ENCODE measurements at places on chromosomes 4 and X.

- DNase-seq = no peak
Measured at GRCh38 chrX:9644335-9644734, 121.3 kb downstream of the GPR143 start.

- DNase-seq = no peak
Measured at GRCh38 chr4:69044247-69044646, 52.0 kb upstream of the UGT2B7 start.

DNA sequence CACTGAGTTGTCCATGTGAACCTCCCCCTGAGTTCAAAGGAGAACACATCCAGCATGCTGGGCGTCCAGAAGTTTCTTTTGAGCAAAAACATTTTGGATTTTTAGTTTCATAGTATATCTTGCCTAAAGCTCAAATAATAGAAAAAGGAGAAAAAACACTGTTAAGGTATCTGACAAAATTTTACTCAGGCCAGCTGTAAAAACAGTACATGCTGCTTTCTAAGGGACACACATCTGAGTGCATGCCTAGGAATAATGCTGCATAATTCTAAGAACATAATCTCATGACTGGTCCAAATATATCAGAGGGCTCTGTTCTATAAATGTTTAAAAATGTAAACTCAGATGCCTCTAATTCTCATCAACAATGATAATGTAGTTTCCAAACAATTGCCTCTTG, 561.3 kb upstream of the INTU start:
- DNase-seq = no peak

- DNase-seq = no peak
Measured at GRCh38 chr4:8641256-8641655, 48.7 kb downstream of the CPZ start.

DNA sequence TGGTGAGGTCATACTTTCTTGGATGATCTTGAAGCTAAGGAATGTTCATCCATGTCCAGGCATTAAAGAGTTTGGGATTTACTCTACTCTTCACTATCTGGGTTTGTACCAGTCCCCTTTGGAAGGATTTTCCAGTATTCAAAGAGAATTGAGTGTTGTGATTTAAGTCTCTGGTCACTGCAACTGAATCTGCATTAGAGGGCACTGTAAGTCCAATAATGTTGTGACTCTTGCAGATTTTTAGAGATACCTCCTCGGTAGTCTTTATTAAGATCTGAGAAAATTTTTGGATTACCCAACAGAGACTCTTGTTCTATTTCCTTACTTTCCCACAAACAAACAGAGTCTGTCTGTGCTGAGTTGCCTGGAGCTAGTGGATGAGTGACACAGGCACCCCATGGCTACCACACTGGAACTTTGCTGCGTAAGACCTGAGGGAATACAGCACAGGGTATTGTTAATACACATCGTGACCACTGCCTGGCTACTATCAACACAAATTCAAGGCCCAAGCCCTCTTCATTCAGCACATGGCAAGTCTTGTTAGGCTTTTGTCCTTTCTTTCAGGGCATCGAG, 357.1 kb upstream of the KLHL4 start:
- no peak for DNase-seq

GRCh38 chr4:8400632-8401325, 39.7 kb downstream of the ACOX3 start:
- DNase-seq = no peak

DNA sequence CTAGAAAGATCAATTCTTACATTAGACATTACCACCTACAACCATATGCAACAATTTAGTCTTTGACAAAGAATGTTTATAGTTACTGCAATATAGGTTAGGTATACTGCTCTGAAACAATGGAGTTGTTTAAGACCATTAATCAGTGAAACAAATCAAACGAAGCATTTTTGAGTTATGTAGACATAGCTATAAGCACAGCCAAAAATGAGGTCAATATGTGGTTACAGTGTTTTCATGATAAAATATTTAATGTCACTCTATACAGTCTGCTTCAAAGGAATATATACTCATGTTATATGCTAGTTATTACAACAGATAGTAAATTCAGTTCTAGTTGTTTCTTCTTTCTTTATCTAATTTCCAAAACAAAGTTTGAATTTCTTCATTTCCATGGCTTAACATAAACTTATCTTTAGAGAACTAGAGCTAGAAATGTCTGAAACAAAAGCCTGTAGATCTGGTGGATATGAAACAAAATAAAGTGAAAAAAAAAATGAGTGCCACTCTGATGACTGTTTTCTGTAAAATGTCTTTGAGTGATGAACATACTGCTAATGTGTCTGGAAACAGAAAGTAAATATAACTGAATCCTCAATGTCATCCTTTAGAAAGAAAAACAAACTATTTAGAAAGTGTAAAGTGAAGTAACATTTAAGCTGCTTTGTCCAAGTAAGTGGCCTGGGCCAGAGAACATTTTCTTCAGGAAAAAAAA, 809.0 kb downstream of the FAT4 start:
- DNase-seq = no peak

GRCh38 chr4:14269824-14270223, 642.3 kb upstream of the BOD1L1 start:
- no peak for DNase-seq

DNA sequence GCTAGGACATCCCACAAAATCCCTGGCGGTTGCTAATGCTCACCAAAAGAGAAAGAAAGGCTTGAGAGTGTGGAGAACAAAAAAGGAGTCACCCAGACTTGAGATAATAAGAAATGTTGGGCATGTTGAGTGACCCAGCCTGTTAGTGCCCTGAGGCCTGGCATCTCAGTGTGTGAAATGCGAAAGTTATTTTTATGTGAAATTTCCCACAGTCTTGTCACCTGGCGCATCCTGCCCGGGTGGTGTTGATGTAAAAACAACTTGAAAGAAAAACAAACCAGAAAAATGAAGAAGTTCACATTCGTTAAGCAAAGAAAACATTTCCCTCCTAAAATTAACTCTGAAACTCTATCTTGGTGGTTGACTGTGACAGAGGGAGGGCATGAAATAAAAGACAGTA, 495.2 kb downstream of the MID1IP1 start:
- no peak for DNase-seq

DNA sequence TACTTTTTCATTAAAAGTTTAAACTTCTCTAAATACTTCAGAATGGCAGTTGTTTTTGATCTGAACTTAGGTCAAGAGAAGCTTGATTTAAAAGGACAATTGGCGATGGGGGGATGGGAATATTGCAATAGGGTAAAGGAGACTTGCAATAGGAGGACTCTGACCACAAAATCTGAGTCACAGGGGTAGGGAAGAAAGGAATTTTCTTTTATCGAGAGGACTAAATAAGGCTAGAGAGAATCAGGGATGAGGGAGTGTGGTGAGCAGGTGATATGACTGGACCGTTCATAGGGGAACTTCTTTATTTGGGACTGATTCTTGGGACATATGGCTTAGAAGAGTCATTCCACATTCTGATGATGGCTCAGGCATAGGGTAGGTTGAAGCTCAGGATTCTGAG, 1260.2 kb downstream of the ADGRL3 start:
- DNase-seq = no peak

GRCh38 chrX:97672138-97672537, 788.4 kb downstream of the RPA4 start:
- no peak for DNase-seq

DNA sequence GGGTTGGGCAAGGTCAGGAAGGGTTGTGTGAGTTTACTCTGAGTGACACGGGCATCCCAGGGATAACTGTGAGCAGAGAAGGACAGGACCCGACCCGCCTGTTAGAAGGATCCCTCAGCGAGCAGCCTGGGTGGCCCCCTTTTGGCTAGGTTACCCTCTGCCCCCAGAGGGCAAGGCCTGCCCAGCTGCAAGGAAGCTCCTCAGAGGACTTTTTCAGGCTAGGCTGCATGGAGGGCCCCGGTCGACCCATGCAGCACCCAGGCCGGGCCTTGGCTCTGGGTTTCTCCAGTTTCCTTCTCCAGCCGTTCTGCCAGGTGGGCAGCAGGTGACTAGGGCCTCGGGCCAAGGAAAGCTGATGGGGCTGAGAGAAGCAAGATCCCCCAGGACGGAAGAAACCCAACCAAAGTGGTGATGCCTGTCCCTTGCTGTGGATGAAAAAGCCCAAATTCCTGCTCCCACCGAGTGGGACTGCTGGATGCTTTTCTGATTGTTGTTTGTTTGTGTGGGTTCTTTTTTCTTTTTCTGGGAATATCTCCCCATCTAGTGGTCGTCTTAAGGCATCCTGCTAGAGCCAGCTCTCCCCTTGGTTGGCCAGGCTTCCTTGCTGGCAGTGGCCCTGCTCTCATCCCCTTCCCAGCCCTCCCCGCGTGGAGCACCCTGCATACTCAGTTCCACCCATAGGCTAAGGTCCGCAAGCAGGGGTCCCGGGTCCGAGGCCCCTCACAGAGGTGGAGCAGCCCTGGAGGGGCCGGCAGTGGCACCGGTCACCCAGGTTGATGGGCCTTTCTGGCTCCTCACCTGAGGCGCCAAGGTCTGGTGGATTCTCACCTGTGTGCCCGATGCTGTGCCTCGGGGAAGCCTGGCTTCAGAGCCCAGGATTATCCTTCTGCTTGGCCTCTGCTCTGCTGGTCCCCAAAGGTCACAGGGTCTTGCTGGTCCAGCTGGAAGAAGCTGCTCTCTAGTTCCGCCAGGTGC, 1.8 kb downstream of the ZFP92 start:
- no peak for DNase-seq
